ENCODE measurements at places on chromosomes 7 and 10.

GRCh38 chr10:64115471-64115870 lies 594.3 kb downstream of the REEP3 start:
- DNase-seq, result no peak

DNA sequence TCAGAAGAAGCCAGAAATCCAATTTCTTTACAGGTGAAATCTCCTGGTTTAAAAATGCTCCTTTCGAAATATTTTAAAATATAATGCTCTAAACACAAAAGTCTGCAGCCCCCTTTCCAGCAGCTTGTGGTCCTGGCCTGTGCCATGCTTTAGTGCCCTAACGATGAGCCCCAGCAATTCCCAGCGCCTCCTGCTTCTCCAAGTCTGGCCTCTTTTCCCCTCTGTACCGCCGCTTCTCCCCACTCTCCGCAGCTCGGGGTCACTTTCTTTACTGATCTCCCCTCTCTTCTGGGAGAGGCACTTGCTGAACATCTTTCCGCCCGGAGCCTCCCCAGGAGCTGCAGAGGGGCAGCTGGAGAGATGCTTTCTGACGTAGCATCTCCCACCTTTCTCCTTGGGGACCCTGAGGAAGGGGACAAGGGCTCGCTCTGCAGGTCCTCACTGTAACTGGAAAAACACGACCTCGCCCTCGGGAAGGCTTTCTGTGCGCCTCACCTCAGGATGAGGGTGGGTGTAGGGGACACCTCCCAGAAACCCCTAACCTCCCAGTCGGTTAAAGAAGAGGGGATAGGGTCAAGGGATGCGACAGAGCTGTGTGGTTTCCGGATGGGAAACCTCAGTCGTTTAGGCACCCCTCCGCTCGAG lies 565 bp upstream of the INA start:
- DNase-seq, result no peak

GRCh38 chr7:20193242-20193777 lies 23.9 kb downstream of the MACC1 start:
- no peak for DNase-seq

DNA sequence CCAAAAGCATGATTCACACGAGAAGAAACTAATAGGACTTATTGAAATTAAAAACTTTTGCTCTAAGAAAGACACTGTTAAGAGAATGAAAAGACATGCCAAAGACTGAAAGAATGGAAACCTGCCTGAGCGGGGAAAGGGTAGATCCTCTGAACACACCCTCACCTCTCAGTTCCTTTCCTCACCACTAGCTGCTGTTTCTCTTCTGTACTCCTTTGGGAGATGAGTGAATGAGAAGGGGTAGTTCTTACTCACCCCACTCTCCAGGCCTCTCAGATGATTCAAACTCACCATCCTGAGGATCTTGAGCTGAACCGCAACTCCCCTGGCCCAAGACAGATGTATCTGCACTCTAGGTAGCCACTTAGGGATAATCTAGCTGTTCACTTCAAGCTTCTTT lies 41.9 kb downstream of the IQUB start:
- DNase-seq, result no peak

DNA sequence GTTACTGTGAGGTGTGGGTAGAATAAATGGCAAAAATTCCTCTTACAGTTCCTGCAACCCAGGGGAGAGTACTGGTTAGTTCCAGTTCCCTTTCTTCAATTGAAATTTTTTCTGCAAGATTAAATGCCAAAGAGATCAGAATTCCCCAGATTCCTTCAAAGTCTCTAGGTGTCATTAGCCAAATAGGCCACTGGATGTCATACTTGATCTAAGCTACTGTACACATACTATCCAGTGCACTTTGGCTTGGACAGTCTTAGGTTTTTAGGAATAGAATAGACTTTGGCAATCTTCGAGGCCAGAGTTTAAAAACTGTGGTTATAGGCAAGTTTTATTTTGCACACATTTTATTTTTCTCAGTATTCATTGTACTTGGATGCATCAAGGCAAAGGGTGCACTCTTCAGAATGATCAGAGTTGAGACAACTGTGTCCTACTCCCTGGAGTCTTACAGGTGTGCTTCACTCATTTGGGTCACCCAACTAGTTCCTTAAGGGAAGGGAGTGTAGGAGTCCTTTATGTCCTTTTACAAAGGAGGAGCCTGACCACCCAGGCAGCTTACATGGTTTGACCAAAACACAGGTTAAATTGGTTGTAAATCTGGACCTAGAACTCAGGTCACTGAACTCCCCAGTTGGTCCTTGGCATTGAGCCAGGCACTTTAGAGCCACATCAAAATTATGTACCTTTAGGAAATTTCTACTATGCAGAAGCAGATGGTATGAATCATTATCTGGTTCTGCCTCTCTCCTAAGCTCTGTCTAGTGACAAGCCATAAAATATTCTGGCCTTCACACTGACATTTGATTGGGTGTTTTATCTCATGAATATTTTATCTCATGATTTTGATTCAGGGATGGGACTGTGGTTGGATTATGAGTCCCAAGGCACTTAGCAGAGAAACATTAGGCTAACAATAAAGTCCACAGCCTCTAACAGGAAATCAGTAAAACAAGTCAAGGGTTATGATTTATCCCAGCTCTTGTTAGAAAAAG lies 49.5 kb downstream of the ASAH2B start:
- DNase-seq, result no peak

- no peak for DNase-seq
Measured at GRCh38 chr7:42854571-42855118, 57.2 kb downstream of the C7orf25 start.

DNA sequence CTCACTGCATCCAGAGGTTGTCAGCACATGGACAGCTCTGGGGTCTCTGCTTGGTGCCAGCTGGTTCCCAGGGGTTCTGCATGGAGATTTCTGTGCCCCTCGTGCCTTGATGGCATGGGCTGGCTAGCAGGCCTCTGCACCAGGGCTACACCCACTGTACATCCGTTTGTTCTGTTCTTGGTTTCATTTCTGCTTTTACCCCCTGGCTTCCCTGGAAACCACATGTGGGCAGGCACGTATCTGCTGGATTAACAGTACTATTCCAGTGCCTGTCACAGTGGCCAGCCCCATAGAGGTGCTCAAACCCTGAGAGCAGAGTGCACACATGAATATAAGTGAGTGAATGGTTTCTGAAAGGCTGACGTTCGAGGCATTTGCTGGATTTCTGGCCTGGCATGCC lies 207.2 kb upstream of the GPR26 start:
- DNase-seq, result no peak

DNA sequence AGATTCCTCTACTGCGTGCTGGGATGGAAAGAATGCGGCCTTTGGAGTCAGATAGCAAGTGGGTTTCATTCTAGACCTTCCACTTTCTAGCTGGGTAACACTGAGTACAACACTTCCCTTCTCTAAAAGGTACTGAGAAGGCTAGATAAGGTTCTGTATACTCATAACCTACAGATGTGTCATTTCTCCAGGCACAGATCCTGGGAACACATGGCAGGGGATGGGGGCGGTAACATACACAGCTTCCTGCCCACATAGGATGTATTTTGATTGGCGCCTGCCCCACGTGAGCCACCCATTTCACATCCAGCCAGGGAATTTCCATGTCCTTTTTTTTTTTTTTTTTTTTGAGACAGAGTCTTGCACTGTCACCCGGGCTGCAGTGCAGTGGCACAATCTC lies 31.8 kb downstream of the KLRG2 start:
- no peak for DNase-seq

DNA sequence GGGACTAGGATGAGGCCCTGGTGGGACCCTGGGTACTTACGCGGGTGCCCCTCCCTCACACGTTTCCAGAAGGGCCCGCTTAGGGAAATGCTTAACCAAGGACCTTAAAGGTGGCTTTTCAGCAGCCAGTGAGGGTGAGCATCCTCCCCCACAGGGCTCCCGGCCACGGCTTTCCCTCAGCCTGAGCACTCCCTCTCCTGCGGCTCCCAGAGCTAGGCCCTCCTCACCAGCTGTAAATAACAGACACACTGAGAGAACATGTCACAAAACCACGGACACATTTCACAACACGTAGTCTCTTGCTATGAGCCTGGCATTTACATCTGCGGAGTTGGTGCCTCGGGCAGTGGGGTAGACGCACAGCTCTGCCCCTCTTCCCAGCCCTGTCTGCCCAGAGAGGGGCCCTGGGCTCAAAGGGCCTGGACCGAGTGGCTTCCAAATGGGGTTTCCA lies 25.2 kb downstream of the GRID1 start:
- no peak for DNase-seq

DNA sequence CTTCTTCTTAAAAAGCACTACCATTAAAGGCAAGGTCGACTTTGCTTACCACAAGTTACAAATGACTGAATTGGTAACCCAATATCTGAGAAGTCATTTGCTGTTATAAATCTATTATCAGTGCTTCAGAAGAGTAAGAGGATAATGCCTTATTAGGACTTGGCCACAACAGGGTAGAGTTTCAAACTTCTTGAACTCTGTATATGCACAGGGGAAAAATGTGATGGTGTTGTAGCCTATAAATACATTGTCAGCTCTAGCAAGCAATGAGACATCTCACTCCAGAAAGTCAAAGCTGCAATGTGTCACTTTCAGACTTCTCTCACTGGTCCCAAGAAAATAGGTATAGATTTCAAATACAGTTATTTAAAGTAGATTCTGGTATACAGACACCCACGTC lies 9.3 kb downstream of the TFEC start:
- no peak for DNase-seq

- DNase-seq, result no peak
Measured at GRCh38 chr10:130992802-130993523, 318.6 kb downstream of the TCERG1L start.

DNA sequence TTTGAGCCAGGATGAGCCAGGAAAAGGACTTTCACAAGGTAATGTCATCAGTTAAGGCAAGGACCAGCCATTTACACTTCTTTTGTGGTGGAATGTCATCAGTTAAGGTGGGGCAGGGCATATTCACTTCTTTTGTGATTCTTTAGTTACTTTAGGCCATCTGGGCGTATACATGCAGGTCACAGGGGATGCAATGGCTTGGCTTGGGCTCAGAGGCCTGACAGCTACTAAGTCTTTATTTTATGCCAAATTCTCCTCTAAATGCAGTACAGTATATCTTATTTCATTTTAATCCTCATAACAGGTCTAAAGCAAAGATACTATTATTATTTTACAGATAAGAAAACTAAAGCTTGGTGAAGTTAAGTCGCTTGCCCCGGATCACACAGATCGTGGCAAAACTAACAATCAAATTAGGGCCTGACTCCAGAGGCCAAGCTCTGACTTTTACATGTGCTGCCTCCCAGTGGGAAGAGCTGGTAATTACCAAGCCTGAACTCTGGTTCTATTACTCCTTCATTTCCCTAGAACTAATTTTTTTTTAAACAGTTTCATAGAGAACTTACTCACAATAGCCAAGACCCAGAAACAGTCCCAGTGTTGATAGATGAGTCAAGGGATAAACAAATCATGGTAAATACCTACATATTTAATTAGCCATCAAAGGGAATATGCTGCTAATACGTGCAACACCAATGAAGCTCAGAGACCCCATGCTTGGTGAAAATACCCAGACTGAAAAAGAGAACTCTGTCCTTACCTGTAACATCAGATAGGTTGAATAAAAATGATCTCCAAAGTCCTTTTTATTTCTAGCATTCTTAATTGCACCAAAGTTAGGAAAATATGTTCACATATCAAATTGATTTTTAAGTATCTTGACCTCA lies 35.4 kb downstream of the C7orf25 start:
- DNase-seq, result no peak

DNA sequence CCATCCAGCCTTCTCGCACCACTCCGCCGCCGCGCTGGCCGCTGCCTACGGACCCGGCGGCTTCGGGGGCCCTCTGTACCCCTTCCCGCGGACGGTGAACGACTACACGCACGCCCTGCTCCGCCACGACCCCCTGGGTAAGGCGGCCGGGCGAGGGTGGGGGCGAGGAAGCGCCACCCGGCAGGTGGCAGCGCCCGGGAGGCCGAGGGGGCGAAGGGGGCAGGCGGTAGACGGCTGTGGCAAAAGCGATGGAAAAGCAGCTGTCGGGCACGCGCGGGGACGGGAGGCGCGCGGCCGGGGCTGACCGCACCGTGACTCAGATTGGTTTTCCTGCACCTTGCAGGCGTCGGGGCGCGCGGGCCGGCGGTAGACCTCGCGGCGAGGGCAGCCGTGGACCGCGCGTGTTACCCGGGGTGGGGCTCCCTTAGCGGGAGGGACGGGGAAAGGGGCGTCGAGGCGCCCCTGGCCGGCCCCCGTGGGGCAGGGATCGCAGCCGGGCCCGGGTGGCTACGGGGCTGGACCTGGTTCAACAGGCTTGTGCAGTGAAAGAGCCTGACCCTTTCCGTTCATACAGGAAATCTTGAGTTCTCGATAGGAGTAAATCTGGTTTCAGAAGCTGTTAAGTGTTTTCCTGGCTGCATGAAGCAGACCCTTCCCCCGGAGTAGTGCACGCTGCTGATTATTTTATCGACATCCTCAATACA lies 608 bp downstream of the HHEX start:
- peak; percentile 41 for DNase-seq

DNA sequence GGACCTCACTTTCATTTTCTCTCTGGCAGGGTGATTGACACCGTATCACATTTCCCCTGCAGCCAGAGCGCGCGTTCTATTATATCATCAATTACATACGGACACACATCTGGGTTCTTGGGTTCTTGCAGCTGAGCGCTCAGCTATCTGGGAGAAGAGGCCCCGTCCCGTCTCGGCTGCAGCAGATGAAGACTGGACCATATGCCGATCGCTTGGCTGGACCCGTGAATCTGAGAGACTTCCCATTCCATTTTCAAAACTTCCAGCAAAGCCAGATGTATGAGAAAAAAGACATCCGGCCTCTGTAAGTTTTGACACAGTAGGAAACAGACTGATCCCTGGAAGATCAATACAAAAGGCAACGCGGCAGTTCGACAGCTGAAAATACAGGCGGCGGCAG lies 99.8 kb downstream of the JCAD start:
- no peak for DNase-seq
